Fibroblast of upper back skin (primary cell): ENCODE measurements at places on chromosomes 1 and 21.

GRCh38 chr1:59261537-59261936 is 35.4 kb upstream of the FGGY start:
- peak; percentile 78 for DNase-seq

GRCh38 chr1:202244841-202245261 is 51.3 kb downstream of the LGR6 start:
- DNase-seq: no peak

GRCh38 chr1:42806171-42806570 is 10.8 kb upstream of the ERMAP start:
- DNase-seq: peak; percentile 6

DNA sequence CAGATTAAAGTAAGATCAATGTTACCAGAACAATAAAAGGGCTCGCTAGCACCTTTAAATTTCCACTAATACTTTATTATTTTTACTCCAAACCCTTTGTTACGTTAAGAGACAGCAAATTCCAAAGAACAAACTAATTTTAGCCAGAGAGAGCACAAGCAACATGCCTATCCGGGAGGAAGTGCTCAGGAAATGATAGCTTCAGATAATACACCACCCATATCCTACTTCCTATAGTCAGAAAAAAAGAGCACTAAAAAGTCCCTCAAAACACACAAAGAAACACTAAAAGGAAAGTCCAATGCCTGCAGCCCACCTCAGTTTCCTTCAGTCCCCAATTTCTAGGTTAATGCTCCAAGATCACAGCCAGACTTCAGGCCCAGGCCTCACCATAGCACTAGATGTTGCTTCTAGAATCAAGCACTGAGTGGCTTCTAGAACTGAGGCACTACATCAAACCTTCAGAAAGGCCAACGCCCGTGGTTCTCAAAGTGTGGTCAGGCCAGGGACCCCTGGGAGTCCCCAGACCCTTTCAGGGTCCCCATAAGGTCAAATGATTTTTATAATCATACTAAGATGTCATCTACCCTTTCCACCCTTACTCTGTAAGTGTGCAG is 142.6 kb downstream of the PSMG1 start:
- no peak for DNase-seq

GRCh38 chr1:19319196-19319595 is 7.1 kb downstream of the SLC66A1 start:
- no peak for DNase-seq

DNA sequence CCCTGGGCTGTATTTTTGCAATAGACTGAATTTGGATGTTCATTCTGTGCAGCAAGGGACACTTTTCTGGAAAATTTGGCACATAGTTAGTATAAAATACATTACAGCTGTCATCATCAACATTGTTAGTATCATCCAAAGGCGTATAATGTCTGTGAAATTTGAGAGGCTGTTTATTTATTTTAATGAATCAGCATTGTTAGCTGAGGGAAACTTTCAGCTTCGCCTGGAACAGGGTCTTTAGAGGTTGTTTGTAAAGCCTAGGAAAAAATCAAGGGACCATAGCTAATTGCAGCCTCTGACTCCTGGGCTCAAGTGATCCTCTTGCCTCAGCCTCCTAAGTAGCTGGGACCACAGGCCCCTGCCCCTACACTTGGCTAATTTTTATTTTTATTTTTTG is 106.8 kb upstream of the USP24 start:
- DNase-seq: peak; percentile 34

DNA sequence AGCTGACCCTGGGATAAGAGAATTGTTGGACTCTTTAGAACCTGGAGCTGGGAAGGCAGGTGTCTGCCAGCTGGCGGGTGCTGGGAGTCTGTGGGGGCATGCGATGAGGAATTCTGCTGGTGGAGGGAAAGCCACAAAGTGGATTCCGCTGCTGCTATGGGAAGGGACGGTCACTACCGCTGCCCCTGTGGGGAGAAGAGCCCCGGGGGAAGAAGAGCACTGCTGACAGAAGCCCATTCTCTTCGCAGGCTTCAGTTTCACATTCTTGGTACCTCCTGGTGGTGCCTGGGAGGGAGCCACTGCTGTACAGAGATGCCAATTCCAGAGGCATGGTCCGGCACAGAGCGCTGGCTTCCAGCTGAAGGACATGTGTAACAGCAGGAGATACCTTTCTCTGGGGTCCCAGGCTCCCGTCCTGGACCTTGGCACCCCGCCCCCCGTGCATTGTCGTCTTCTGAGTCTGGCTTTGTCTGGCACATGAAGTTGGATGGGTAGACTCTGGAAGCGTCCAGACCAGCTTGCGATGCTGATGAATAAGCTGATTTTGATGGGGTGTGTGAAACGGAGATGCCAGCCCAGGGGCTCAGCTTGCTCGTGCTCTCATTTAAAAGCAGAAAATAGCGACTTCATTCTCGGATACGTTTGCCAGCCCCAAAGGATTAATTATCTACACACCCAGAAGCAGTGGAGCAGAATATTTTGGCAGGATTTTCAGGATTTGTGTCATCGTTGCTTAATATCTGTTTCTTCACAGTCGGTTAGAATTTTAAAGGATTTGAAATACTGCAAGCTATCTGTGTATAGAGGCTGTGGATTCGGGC is 13.2 kb downstream of the PDXK start:
- DNase-seq: peak; percentile 40

- DNase-seq: peak; percentile 44
These were observed 19.2 kb downstream of the NFASC start for GRCh38 chr1:204889681-204890383.

GRCh38 chr1:155304558-155305063 is 3.4 kb upstream of the PKLR start:
- no peak for DNase-seq

- no peak for DNase-seq
These were observed 40.7 kb upstream of the CXADR start for GRCh38 chr21:17472182-17472581.

DNA sequence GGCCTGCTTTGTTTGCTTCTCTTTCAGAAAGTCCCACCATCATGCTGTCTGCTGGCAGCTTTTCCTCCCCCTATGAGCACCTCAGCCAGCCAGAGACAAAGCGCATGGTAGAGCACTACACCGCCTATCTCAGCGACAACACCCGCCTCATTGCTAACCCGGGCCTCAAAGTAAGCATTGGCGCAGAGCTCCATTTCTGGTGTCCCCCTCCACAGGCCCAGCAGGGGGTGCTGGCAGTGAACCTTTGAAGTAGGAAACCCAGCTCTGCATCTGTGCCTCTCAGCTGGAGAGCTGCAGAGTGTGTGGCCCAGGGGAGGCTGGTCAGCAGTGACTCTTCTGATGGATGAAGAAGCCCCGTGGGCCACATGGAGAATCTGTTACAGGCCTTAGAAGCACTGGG is 81.2 kb upstream of the RAVER2 start:
- DNase-seq: peak; percentile 30

DNA sequence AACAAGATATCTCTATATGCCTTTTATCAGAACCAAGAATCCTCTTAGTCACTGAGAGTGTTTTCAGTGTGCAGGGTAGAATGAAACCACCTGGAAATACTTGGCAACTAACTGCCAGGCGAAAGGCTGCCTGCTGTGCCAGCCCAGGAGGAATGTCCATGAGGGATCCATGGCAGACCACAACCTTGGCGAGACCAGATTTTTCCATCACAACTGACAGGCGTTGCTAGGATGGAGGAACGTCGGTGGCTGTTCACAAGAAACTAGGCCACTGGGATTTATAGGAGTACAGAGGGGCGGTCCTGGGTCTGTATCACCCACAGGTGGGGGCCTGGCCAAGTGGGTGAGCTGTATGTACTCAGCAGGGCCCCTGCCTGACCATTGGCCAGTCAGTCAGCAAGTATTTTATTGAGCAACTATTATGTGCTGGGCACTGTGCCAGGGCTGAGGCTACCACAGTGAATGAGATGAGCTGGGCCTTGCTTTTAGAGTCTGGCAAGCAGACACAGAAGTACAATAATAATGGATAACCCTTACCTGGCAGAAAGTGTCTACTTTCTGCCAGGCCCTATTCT is 199.4 kb downstream of the FOXD2 start:
- DNase-seq: no peak

DNA sequence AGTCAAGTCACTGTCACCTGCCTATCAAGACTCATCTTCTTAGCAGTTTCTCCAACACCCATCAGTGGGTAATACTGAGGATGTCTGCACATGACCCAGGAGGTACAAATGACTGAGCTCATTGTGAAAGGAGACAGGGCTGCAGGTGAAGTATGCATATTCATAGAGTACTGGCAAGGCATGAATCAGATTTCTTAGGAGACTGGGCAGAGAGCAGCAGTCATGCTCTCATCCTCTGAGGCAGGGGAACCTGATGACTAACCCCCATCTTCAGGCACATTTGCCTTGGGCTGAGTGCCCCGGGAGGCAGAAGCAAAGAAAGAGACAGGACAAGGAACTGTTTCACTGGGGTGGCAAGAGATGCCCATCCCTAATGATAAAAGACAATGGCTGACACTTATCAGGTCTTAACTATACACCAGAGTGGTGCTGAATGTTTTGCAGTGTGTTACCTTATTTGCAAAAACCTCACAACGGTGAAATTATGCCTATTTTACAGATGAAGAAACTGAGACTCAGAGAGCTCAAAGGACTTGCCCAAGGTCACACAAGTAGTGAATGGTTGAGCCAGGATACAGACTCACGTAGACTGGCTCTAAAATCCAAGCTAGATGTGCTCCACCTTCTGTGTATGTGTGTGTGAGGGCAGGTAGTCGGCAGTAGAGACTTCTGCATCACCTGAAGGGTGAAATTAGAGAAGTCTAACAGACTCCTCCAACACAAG is 9.2 kb upstream of the GRHL3 start:
- DNase-seq: peak; percentile 27

DNA sequence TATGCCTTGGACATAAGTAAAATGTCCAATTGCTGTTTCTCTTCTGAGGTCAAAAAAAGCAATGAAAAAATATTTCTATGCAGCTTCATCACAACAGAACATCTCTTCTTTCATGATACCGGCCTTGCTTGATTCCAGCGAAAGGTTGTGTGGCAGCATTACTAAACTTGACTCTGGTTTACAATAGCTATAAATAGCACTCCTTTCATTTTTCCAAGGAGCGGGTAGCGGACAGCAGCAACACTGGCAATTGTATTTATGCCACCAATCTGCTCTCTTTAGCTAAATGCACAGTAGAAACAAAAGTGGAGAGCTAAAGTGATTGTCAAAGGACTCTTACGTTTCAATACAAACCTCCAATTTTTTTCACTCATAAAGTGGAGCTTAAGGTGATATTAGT is 7.5 kb upstream of the DAB1 start:
- no peak for DNase-seq

DNA sequence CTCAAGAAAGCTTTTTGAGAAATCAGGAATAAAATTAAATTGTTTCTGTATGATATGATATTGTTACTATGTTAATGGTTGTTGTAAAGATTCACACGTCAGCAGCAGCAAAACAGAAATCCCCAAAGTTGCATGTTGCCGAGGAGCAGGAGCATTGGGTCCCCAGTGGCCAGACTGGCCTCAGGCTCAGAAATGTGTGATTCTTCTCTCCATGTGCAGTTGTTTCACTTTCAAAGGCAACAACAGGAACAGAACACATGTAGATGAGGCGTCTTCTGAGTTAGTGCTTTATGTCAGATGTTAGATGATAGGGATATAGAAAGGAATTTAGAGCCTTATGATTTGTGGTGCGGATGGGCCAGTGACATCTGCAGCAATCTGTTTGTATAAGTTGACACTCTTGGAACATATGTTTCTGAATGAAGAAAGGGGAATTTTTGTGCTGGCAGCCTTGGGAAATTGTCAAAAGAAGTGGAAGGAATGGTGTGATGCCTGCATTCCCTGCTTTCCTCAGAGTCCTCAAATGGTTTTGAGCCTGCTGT is 2.1 kb upstream of the TTLL7 start:
- no peak for DNase-seq

GRCh38 chr1:39973503-39974135 is 18.7 kb downstream of the MFSD2A start:
- peak; percentile 67 for DNase-seq
